Stimulated activated naive CD4-positive, alpha-beta T cell treated with Interleukin-2 at 50 U/mL for 16 hours (primary cell): ENCODE measurements at places on chromosomes 16 and 17.

GRCh38 chr16:64408699-64409098 is 713.2 kb downstream of the CDH11 start:
- no peak for DNase-seq

- DNase-seq, result no peak
Measured at GRCh38 chr16:2016407-2016922, 3.1 kb upstream of the NPW start.

GRCh38 chr16:79184464-79185030 is 416.0 kb downstream of the MAF start:
- no peak for DNase-seq

DNA sequence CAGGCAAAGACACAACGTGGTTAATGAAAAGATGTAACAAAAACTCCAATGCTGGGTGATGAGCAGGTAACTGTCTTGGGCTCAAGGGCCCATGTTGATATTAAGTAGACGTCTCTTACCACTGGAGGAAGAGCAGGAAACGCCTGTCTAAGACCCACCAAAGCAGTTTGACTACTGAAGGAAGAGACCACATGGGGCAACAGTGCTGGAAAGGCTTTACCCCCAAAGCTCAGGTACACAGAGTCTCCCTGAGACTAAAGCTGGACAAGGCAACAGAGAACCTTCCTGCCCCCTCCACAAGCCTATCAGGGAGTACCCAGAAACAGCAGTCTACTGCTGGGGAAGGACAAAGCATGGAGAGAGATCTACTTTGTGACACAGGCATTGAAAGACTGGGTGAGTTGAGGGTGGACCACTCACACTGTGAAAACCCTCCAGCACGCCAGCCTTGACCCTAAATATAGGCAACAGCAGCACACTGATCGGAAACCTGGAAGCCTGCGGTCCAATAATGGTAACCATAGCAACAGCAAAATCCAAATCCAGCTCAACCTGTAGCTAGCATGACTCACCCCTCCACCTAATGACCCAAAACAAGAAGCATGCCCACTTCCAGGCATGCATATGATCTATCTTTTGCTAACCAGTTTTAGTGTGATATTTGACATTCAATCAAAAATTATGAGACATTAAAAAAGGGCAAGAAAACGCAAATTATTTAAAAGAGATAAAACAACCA is 270.5 kb upstream of the SDK2 start:
- DNase-seq, result no peak

- DNase-seq, result no peak
Measured at GRCh38 chr17:3029213-3029913, 34.0 kb downstream of the OR1D5 start.

DNA sequence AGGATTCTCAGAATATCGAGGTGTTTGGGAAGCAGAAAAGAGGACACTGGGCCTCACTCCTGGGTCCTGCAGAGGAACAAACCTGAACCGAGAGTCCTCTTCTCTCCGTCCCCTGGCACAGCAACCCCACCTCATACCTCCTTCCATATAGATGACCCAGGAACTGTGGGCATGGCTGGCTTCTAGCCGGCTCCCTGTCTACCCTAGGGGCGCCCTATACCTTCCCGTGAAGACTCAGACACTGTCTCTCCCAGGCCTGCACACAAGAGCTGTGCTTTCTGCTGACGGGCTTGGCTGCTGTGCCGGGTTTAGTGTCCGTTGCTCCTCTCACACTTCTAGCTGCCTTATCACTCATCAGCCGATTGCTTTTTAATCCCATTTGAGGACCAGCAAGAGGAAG is 46.5 kb upstream of the CRISPLD2 start:
- DNase-seq, result no peak

GRCh38 chr17:81340607-81341515 is 45.8 kb upstream of the SLC38A10 start:
- DNase-seq, result no peak

DNA sequence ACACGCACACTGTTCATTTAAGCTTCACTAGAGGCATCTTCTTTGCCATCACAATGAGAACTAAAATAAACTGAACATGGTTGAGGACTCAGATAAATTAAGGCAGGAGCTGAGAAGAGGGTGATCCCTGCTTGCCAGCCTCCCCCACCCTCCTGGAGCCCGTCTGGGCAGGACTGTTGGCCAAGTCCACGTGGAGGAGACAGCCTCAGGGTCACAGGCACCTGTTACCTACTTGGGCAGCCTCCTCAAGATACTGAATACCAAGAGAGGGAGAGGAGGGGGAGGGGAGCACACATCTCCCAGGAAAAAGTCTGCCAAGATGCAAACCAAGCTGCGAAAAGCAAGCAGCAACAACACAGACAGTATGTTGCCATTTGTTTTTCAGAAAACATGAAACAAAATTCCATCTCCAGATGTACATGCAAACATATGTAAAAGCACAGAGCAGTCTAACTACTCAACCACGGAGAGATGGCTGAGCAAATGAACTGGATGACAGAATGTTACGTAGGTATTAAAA is 67.4 kb downstream of the SLC39A11 start:
- no peak for DNase-seq

DNA sequence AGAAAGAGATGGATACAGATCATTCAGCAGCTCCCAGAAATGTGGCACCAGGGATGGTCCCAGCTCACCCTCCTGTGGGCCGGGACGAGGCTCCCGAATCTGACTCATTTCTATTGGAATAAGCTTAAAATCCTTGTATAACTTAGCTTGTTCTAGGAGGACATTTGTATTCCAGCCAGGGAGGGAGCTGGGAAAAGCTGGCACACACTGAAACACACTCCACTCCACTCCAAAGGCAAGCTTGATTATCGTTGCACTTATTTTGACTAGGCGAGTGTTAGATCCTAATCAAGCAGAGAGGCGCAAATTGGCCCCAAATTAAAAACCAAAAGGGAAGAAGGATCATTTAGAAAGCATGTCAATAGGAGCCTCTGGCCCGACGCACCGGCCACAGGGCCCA is 339.5 kb downstream of the HS3ST4 start:
- no peak for DNase-seq

GRCh38 chr17:3669085-3669347 is 404 bp downstream of the EMC6 start:
- DNase-seq, result no peak

DNA sequence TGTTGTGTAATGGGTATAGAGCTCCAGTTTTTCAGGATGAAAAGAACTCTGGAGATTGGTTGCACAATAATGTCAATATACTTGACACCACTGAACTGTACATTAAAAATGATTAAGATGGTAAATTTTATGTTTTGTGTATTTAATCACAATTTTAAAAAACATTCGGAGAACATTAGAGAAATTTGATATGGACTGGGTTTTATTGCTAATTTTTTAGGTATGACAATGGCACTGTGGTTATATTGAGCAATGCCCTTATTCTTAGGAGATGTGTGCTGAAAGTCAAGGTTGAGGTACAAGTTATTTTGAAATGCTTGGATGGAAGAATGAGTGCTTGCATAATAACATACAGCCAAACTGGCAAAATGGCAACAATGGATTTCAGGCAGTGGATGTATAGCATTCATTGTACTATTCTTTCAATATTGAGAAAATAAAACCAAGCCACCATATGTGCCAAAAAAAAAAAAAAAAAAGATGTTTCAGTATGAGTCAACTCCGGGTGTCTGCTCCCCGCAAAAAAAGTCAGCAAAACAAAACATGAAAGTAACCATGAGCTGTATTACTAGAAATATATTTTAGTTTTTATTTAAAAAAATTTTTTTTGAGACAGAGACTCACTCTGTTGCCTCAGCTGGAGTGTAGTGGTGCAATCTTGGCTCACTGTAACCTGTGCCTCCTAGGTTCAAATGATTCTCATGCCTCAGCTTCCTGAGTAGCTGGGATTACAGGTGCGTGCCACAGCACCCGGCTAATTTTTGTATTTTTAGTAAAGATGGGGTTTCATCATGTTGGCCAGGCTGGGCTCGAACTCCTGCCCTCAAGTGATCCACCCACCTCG is 19.8 kb downstream of the HOXB1 start:
- peak; percentile 22 for DNase-seq
